ENCODE measurements at places on chromosomes 16 and 17.

GRCh38 chr16:82834151-82834815 is 207.5 kb downstream of the CDH13 start:
- no peak for DNase-seq

- DNase-seq = no peak
Measured at GRCh38 chr16:85923153-85924021, 24.4 kb downstream of the IRF8 start.

- DNase-seq = peak; percentile 76
Measured at GRCh38 chr17:67366193-67367157, at the start of gene PSMD12. TSS of gene PSMD12 (minus strand) at chr17:67366577. CDS start at chr17:67366519, 58 bp downstream.

GRCh38 chr17:34125010-34125409 is 130.1 kb upstream of the CCL2 start:
- no peak for DNase-seq

GRCh38 chr16:28130099-28131088 is 66.9 kb upstream of the GSG1L start:
- no peak for DNase-seq

DNA sequence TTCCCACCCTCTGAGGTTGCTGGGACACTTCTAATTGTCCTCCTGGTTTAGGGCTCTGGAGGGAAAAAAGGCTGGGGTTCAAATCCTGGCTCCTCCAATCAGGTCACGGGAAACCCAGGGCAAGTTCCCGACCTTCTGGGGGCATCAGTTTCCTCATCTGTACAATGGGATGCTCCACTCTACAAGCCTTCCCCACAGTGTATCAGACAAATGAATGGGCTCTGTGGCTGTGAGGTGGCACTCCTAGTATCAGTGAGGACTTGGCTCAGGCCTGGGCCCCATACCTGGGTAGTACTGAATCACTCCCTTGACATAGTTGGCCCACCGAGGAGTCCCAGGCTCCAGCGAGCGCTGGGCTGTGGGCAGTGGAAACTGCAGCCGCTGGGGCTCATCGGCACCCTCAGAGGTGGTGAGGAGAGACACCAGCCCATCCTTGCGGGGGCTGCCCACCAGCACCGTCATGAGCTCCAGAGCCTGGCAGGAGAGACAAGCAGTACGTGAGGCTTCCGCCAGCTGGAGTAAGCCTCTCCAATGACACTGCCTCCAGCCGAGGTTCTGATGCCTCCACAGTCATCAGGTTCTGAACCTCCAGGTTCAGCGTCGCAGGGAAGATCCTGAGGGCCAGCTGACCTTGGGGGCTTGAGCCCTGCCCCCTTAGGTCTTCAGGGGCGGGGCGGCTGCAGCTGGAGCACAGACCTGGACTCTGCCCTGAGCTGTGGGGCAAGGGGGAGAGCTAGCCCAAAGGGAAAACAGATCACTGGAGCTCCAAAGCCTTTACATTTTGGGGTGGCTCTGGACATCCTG is 1.2 kb downstream of the GALK1 start:
- no peak for DNase-seq

- no peak for DNase-seq
Measured at GRCh38 chr16:49428808-49429207, 55.2 kb downstream of the C16orf78 start.

DNA sequence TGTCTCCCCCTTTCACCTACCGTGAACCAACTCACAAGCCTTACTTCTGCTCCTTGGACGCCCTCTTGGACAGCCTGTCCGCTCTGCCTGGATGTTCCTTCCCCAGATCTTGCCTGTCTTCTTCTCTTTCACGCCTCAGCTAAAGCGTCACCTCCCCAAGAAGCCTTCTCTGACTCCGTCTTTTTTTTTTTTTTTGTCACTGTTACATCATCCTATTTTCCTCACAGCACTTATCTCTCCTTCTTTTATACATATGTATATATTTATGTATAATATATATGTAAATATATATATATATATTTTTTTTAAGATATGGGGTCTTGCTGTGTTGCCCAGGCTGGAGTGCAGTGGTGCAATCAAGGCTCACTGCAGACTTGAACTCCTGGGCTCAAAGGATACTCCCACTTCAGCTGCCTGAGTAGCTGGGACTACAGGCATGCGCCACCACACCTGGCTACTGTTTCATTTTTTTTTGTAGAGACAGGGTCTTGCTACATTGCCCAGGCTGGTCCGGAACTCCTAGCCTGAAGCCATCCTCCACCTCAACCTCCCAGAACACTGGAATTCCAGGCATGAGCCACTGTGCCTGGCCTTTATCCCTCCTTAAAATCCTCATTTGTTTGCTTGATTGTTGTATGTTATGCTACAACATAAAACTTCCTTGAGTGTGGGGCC is 16.5 kb upstream of the AKTIP start:
- no peak for DNase-seq

DNA sequence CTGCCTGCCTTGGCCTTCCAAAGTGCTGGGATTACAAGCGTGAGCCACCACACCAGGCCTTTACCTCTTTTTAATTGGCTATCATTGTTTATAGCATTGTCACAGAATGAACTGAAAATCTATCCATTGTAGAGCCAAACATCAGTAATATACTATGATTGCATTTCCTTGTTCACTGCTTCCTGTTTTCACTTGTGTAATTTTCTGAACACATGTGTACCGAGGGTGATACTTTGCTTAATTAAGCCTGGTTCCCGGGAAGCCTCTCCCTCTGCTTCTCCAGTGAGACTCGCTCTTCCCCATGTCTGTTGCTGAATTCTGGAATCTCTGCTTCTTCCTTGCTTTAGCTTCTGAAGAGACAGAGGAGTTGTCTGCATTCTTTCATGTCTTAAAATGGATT is 33.1 kb downstream of the POLR3E start:
- no peak for DNase-seq

DNA sequence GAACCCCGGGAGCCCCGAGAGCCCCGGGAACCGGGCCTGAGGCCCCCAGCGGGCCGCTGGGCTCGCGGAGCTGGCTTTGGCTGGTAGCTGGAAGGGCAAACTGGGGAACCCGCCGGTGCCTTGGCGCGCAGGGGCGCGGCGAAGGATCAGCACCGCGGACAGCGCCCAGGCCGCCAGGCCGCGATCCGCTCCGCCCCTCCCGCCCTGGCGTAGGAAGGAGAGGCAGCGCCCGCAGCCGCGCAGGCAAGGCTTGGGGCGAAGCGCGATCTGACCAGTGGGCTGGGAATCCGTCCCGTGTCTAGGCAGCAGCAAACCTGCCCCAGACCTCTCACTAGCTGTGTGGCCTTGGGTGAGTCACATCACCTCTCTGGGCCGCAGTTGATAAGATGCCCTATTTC is 331 bp upstream of the CCDC92B start:
- peak; percentile 38 for DNase-seq

DNA sequence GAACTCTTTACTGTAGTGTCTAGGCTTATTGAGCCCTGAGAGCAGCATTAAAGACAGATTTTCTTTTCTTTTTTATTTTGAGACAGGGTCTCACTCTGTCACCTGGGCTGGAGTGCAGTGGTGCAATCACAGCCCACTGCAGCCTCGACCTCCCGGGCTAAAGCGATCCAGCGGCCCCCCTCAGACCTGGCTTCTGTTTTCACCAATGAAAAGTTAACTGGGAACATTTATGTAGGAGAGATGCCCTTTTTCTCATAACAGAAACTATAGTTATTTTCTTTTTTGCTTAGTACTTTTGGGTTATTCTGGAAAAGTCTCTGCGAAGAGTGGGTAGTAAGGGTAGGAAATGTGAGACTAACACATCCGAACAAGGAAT is 1.5 kb downstream of the MAP1LC3B start:
- no peak for DNase-seq

- no peak for DNase-seq
Measured at GRCh38 chr16:56851671-56852400, 13.2 kb upstream of the SLC12A3 start.

DNA sequence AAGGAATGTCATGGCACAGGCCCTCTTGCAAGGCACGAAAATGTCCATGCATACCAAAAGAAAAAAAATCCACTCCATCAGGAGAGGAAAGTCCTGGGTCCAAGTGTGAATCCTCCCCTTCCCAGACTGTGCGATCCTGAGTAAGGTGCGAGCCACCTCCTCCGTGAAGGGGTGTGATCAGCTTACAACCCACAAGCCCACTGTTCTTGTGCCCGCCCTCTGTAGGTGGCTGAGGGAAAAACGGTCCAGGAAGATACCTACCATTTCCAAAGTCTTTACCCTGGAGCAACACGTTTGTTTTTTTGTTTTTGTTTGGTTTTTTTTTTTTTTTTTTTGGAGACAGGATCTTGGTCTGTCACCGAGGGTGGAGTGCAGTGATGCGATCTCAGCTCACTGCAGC is 116.5 kb downstream of the ZNF423 start:
- DNase-seq = no peak

All from NCI-H526 treated with DMSO at 0.1 percent for 48 hours (cell line).